ENCODE measurements at places on chromosomes 4 and X.
A peak's percentile ranks its signal among the peaks of the same experiment; 100 is the strongest.

GRCh38 chrX:72028701-72029470, 102.8 kb downstream of the RTL5 start:
- DNase-seq: no peak

DNA sequence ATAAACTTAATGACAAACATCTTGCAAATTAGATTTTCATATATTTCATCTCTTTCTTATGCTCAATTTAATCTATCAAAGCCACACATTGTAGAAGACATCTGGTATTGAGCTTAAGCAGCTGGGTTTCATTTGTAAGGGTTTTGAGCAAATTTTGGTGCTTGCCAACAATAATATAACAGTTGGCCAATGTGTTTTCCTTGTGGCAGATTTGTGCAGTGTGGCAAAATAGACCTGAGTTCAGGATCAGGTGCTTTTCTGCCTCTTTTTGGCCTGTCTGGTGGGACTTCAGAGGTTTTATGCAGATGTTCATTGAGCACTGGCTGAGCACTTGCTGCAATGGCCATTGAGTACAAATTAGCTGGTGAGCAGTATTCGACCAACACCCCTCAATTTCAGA, 301.9 kb downstream of the BMPR1B start:
- DNase-seq: peak; percentile 48

DNA sequence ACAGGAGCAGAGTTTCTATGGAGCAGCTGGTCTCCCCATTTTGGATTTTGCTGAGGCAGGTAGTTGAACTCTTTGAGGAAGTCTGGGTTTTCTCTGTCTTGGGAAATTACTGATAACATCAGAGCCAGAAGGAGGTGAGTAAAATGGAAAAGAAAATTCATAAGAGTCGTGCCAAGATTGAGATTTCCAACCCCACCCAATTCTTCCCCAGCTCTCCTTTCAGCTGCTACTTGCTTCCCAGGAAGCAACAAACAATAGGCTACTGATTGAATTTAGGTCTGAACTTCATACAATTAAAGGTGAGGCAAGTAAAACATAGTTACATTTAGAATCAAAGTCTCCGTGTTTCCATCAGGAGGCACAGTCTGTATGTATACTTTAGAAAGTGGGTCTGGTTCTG, 54.6 kb upstream of the EOLA2 start:
- DNase-seq: no peak

DNA sequence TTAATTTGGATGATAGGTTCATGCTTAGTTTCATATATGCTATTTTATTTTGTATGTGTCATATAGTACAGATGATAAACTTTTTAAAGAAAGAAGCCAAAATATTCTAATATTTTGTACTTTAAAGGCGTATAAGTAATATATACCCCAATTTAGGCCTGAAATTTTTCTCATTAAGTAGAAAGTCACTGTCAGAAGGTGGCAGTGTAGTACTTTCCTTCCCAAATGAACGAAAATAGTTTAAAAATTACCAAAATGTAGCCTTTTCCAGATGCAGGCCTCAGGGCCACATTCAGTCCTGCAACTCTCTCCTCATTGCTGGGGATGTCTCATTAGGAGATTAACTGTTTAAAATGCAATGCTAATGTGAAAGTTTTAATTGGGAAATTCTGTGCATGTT, 1263.6 kb downstream of the C4orf33 start:
- no peak for DNase-seq

DNA sequence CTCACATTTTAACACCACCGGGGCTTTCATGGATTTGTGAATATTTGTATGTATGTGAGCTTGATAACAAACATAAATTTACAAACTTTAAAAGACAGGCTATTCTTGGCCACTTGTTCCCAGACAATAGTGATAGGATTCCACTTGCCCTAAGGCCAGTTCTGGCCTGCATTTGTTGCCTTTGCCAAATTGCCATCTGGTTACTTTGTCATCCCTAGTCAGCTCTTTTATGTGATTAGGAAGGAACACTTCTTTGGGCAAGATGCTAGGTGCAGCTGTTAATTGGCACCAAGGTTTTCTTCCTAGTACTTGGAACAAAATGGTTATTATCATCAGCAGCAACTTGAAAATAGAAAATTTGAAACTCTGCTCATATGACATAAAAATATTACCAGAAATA, 63.3 kb downstream of the CCSER1 start:
- peak; percentile 66 for DNase-seq

- DNase-seq: no peak
These were observed 139.0 kb downstream of the UNC5C start for GRCh38 chr4:95409750-95410149.

GRCh38 chr4:6349896-6350603, 80.4 kb downstream of the WFS1 start:
- no peak for DNase-seq

DNA sequence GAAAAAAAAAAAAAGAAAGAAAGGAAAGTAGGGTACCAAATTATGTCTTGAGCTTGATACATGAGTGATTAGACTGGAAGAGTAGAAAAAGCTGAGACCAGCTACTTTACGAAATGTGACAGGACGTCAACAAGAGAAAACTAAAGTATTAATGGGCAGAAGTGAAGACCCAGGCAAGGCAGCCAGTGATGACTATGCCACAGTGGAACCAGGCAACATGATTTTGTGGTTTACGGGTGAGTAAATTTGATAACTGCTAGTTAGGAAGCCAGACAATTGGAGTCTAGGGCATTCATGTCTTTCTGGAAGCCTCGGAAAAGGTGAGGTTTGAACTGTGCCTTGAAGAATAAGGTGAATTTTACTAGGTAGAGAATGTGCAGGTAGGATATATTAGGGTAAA, 326.4 kb downstream of the TENM3 start:
- DNase-seq: no peak

DNA sequence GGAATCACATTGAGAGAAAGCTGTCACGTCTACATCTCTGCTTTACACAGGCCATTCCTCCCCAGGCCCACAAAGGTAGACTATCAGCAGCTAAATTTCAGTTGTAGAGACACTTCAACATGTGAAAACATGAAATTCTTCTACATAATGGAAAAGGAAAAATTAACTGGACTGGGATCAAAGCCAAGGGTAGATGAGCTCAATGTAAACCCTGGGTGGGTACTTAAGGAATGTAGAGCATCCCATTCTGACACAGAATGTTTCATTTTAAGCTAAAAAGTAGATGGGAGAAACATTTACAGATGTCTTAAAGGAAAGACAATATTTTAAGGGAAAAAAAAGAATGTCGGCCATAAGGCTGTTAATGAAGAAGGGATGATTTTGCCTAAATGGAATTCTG, 51.3 kb upstream of the NPNT start:
- DNase-seq: no peak

DNA sequence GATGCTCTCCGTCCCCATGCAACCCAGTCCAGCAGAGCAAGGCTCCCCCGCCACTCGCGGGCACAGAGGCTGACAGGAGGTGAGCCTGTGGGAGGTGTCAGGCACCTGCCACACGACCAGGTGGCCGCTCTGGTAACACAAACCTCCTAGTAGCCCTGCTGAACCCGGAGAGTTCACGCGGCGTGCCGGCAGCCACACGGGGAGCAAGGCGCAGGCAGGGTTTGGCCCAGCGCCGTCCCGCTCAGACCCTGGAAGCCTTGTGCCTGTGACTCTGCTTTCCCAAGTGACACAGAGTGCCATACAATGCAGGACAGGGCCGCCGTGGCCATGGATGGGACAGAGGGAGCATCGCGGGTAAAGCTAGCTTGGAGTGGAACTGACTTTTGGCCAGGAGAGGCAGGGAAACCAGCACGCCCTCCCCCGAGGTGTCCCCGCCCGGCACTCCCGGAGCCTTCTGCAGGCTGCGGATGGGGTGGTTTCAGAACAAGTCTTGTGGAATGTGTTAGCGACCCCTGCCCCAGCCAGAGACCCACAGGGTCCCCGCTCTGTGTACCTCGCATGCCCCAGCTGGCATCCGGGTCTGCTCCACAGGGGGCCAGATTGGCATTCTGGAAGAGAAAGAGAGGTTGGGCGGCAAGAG, 44.7 kb upstream of the AFAP1 start:
- peak; percentile 14 for DNase-seq

Data from NCI-H2171 treated with DMSO at 0.1 percent for 48 hours (cell line).